H4 (cell line): ENCODE measurements at places on chromosomes 11 and 22. TPM values are rescaled to one million over a fixed set of nuclear protein-coding genes. Genes with fewer than 3 reads are reported as not detected.

DNA sequence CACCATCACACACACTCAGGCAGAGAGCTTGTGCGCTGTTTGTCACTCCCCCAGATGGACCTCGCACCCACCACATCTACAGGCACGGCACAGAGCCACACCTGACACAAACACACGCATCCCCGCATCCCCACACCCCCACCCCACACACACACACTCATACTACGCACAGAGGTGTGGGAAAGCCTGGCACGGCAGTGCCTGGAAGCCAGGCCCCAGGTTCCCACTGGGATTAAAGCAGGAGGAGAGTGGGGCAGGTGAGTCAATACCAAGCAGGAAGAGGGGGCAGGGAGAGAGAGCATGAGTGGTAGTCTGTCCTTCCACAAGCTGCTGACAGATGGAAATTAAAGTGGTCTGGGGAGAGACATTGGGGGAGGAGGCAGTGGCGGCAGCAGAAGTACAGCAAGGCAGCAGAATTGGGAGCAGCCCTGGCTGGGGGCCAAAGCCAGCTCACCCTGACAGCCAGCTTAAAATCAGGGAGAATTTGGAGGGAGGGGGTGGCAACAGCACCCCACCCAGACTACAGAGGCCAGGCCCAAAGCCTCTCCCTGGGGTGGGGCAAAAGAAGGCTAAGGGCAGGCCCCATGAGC lies 20.7 kb downstream of the TNKS1BP1 start:
- no peak for DNase-seq

GRCh38 chr11:102313238-102313940 lies 3.9 kb upstream of the BIRC3 start:
- no peak for DNase-seq

Gene DKK3
- total RNA-seq = 129 and 161 TPM in 2 replicates

Gene SYT13
- total RNA-seq = 0.06 TPM in 1 of 2 replicates, not detected in the other

GRCh38 chr11:74579577-74580270 lies 12.7 kb upstream of the POLD3 start:
- no peak for DNase-seq

Gene MAPK8IP2
- 0.29 and 0.41 TPM in 2 replicates for total RNA-seq

- DNase-seq = no peak
These were observed 179.9 kb downstream of the GRIA4 start for GRCh38 chr11:105789579-105790420.
